ENCODE measurements at places on chromosomes 16 and 17.

- DNase-seq, result peak; percentile 75
These were observed 300.6 kb downstream of the SEC14L1 start for GRCh38 chr17:77441130-77441920.

- DNase-seq, result no peak
These were observed 372.5 kb downstream of the SNX29 start for GRCh38 chr16:12348733-12349704.

DNA sequence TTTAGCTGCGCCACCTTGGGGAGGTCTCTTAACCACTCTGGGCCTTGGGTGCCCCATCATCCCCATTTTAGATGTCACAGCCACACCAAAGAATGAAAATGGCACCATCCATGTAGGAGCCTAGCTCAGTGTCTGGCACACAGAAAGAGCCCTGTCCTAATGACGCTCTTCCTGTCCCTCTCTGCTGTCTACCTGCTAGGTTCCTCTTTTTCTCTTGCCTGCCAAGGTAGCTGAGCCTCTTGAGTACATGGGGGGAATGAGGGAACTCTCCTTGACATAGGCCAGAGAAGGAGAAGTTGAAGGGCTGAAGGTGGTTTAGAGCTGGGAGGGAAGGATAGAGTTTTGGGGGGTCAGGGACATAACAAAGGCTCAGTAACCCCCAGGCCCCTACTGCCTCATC lies 1.8 kb downstream of the RUNDC3A start:
- DNase-seq, result no peak

GRCh38 chr17:82297280-82297713 lies 20.1 kb downstream of the CD7 start:
- DNase-seq, result peak; percentile 92

DNA sequence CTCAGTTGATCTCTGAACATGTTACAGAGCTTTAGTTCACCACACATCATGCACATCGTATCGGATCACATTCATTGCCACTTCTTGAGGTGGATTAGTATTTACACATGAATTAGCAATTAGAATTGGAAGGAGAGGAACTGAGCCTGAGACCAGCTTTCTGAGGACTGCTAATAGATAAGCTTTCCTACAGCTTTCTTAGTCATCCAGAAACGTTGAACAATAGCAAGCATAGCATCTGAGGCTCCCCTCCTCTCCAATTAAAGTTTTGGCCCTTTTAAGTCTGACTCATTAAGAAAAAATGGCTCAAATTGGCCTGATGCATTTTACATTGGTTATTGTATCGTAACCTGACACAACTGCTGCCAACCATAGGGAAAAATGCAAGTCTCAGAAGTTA lies 1130.4 kb downstream of the CDH8 start:
- no peak for DNase-seq

GRCh38 chr17:49914664-49915063 lies 54.3 kb upstream of the DLX4 start:
- no peak for DNase-seq

- no peak for DNase-seq
These were observed 14.7 kb downstream of the RAD51D start for GRCh38 chr17:35104844-35105450.

GRCh38 chr17:50171371-50172071 lies 5.7 kb downstream of the SGCA start:
- DNase-seq, result no peak

DNA sequence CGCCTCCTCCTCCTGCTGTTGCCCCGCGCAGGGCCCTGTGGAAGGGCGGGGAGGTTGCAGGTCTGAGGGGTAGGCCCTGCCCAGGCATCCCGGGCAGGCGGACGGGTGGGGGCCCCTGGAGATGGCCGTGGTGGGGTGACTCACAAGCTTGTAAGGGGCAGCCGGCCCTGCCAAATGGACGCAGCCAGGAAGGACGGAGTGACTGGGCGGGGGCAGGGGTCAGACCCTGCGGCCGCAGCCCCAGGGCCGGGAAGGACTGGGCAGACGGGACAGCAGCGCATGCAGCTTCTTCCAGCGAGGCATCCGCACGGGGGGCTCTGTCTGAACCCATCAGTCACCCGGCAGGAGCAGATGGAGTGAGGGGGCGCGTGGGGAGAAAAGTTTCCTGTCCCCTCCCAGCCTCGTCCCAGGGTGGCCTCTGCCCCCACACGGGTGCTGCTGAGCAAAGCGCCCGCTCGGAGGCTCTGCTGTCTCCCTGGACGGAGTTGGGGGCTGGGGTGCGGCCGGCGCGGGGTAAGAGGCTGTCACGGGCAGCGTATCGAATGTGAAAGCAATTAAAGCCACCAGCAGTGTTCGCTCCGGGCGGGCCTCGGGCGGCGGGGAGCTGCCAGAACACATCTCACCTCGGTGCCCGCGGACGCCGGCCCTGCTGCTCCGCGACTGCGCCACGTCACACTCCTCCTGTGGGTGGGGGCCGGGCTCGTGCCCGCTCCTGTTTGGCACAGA lies 5.4 kb upstream of the PRR35 start:
- DNase-seq, result no peak

DNA sequence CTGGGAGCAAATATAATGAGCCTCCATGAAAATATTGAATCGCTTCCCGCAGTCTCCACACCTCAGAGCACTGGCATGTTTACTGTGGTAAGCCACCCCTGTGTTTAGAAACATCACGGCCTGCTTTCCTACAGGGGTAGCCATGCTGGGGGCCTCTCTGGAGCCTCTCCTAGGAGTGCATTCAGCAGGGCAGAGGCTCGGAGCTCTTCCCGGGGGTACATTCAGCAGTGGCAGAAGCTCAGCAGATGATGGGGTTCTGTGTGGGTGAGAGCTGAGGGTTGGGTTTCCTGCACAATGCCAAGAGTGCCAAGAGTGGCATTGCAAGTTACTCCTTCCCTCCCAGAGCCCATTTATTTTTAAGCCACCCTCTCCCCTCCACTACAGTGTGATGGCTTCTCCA lies 386.6 kb downstream of the SEC14L1 start:
- no peak for DNase-seq

- DNase-seq, result peak; percentile 66
These were observed 23.7 kb downstream of the CDH1 start for GRCh38 chr16:68760671-68761275.

DNA sequence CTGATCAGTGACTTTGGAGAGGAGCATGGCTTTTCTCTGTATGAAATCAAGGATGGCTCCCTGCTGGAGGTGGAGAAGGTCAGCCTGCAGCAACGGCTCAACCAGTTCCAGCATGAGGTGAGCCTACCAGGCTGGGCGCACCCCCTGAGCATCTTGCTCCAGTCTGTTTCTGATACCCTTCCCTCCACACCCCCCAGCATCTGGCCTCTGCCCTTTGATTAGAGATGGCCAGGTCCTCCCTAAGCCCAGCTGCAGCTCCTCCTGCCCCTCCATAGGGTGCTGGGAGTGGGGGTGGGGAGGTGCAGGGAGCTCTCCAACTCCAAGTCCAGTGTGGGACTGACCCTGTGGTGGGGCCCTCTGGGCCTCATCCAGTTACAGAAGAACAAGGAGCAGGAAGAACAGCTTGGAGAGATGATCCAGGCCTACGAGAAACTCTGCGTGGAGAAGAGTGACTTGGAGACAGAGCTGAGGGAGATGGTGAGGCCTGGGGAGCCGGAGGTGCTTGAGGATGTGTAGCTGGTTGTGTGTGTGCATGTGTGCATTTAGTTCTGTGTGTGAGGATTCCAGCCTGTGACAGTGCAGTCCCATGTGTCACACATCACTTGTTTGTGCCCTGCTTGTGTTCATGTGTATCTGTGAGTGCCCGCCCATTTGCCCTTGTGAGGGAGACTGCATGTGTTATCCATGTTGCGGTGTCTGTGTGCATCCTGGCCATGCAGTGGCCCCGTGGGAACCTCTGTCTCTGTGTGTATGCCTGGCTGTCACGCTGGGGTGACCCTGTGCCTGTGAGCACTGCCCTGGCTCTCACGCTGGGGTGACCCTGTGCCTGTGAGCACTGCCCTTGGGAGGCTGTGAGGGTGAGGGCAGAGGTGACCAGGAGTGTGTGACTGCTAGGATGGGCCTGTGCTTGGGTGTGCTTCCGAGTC lies 3.0 kb downstream of the TBKBP1 start:
- no peak for DNase-seq

- no peak for DNase-seq
These were observed 10.5 kb upstream of the ANKFN1 start for GRCh38 chr17:56142781-56143180.

DNA sequence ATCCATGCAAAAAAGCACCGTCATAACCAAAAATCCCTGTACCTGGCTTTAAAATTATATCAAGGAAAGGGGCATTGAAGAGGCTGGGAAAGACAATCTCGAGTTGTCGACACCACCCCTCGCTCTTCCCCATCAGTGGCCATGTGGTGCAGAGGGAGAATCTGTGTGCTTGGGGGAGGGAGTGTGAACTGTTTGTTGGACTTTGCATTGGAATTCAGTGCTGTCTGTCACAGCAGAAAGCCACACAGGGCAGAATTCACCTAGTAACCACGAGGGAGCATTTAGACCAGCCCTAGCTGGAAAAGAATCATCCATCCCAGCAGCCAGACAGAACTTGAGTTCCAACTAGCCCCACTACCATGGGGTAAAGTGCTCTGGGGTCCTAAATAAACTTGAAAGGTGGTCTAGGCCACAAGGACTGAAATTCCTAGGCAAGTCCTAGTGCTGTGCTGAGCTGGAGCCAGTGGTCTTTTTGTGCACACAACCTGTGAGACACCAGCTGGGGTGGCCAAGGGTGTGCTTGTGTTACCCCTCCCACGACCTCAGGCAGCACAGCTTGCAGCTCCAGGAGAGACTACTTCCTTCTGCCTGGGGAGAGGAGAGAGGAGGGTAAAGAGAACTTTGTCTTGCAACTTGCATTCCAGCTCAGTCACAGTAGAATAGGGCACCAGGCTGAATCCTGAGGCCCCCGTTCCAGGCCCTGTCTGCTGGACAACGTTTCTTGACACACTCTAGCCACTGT lies 11.5 kb upstream of the CEP112 start:
- DNase-seq, result no peak

DNA sequence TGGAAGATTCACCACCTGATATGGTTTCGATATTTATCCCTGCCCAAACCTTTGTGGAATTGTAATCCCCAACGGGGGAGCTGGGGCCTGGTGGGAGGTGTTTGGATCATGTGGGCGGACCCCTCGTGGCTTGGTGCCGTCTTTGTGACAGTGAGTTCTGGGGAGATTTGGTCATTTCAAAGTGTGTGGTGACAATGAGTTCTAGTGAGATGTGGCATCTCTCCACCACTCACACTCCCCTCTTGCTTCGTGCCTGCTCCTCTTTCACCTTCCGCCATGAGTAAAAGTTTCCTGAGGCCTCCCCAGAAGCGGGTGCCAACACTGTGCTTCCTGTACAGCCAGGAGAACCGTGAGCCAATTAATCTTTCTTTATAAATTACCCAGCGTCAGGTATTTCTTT lies 9.7 kb downstream of the CCDC57 start:
- DNase-seq, result peak; percentile 46

DNA sequence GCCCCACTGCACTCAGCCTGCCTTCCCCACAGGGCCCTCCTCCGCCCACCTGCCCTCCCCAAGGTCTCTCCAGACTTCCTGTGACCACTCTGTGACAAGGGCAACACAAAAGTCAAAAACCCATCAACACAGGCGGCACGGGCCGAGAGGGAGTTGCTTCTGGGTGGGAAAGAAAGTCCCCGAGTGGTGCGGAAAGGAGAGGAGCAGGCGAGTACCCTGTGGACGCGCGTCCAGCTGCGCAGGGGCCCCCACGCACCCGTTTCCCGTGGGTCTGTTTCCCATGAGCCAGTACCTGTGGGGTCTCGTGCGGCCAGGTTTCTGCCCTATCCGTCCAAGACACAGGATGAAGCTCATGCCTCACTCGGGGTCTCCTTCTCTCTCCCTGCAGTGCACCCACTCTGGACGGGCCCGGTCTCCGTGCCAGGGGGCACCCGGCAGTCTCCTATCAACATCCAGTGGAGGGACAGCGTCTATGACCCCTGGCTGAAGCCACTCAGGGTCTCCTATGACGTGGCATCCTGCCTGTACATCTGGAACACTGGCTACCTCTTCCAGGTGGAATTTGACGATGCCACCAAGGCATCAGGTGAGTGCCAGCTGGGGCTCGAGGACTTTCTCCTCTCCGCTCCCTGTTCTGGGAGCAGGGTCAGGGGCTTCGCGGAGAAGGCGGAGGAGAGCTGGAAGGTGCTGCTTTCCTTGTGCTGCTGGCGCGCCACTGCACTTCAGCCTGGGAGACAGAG lies 12.2 kb downstream of the CD2BP2 start:
- DNase-seq, result no peak

DNA sequence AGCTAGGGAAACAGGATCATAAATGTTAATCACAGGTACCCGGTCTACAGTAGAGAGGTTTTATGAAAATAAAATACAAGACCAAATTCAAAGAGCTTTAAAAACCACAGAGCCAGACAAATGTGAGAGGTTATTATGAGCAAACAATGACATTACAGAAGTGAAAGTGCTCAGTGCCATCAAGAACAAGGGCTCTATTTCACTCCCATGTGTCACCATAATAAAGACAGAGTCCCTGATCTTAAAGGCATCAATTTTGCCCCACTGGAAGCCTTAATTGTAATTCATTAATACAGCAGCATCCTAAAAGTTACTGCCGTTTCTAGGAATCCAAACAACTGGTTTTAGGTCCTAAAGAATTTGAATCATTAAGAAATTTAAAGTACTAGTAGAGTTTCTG lies 43.7 kb upstream of the CDRT4 start:
- DNase-seq, result no peak

- peak; percentile 61 for DNase-seq
These were observed 241.7 kb downstream of the SEC14L1 start for GRCh38 chr17:77382356-77382911.

GRCh38 chr17:80146121-80147034 lies 550 bp downstream of the EIF4A3 start:
- no peak for DNase-seq

- DNase-seq, result no peak
These were observed 47.2 kb downstream of the SCNN1G start for GRCh38 chr16:23229714-23230113.

DNA sequence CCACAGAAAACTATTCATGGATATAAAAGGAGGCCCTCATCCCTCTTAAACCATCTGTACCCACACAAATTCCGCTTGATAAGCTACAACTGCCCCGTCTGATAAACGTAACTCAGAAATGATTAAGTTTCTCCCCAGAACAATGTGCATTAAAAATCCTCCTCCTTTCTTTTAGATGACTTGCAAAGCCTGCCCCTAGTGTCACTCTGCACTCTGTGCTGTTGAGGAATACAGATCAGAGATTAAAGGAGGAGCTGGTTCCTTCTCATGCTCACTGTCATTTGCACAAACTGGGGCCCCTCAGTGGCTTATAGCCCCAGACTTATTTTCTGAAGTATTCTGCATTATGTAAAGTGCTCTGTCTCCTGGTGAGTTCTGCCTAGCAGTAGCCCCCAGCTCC lies 33.3 kb downstream of the CDRT15 start:
- no peak for DNase-seq

DNA sequence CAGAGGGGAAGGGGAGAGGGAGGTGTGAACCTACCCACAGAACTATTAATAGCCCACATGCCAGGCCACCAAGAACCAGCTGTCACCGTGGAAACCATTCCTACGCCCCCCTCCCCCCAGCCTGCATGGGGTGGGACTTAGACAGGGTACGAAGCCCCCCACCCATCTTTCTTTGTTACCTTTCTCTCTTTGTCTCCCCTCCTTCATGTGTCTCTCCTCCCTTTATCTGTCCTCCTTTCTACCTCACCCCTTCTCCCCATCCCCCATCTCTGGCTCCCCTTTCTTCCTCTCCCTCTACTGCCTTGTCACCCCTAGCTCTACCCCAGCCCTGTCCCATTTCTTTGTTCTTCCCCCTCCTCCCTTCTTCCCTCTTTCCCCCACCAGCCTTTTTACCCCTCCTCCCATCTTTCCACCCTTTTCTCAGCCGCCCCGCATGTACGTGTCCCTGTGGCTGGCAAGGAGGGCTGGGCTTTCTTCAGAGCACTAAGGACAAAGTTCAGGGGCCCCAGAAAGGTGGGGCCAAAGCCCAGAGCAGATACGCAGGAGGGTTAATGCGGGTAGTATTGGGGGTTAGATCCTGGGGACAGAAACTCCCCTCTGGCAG lies 8.0 kb downstream of the THRA start:
- DNase-seq, result no peak

All from activated naive CD8-positive, alpha-beta T cell treated with anti-CD3 and anti-CD28 coated beads, Interleukin-2, amount 50 U/mL, for 24 hours (primary cell).